ENCODE measurements at places on chromosomes 2 and 18. TPM values are rescaled to one million over a fixed set of nuclear protein-coding genes. Genes with fewer than 3 reads are reported as not detected.

SIX3 gene
- total RNA-seq: not detected

RAX gene
- not detected for total RNA-seq

PSMD1 gene
- 130 TPM for total RNA-seq

CHAC2 gene
- total RNA-seq: 2.6 TPM

NPPC gene
- total RNA-seq: not detected

CCDC141 gene
- total RNA-seq: 0.11 TPM

WNT6 gene
- not detected for total RNA-seq

CYP27C1 gene
- 2.4 TPM for total RNA-seq

GPD2 gene
- total RNA-seq: 96.6 TPM

FAM237A gene
- total RNA-seq: not detected

YES1 gene
- 91.3 TPM for total RNA-seq

ADNP2 gene
- total RNA-seq: 22.5 TPM

GKN2 gene
- total RNA-seq: not detected

CD207 gene
- total RNA-seq: not detected

CDH19 gene
- 0.11 TPM for total RNA-seq

GRHL1 gene
- total RNA-seq: 0.78 TPM

PLCD4 gene
- 14.2 TPM for total RNA-seq

PER2 gene
- total RNA-seq: 5.6 TPM

LRRC30 gene
- total RNA-seq: not detected

ARL5A gene
- total RNA-seq: 63.1 TPM

DQX1 gene
- total RNA-seq: not detected

IL36RN gene
- total RNA-seq: not detected

DYNAP gene
- total RNA-seq: not detected

RAB1A gene
- 98.8 TPM for total RNA-seq

DLX1 gene
- total RNA-seq: not detected

FIGN gene
- total RNA-seq: 2.2 TPM

ASNSD1 gene
- 72.4 TPM for total RNA-seq

TNFAIP6 gene
- 572 TPM for total RNA-seq

SELENOI gene
- 19.6 TPM for total RNA-seq

MATN3 gene
- total RNA-seq: 4.3 TPM

EFEMP1 gene
- 4,638 TPM for total RNA-seq

GAREM2 gene
- total RNA-seq: 2.7 TPM

ATP6V1C2 gene
- total RNA-seq: not detected

ARHGEF4 gene
- total RNA-seq: 12.9 TPM

MAB21L4 gene
- not detected for total RNA-seq

DGUOK gene
- 44.7 TPM for total RNA-seq

MTIF2 gene
- total RNA-seq: 44.3 TPM

NAB1 gene
- 60.5 TPM for total RNA-seq

VIT gene
- total RNA-seq: 13.5 TPM

MC4R gene
- total RNA-seq: not detected

ST6GAL2 gene
- total RNA-seq: 0.32 TPM

ANKRD30BL gene
- not detected for total RNA-seq

ABCG5 gene
- total RNA-seq: not detected

FLACC1 gene
- total RNA-seq: 2.9 TPM

AFG3L2 gene
- 44.3 TPM for total RNA-seq

SLC23A3 gene
- 2.2 TPM for total RNA-seq

TTN gene
- 0.13 TPM for total RNA-seq

DTNA gene
- total RNA-seq: 1.8 TPM

LOXHD1 gene
- total RNA-seq: not detected

RAB17 gene
- total RNA-seq: 0.52 TPM

TMEM37 gene
- 0.76 TPM for total RNA-seq

AQP12A gene
- not detected for total RNA-seq

TDRD15 gene
- total RNA-seq: under 0.01 TPM

OTX1 gene
- total RNA-seq: not detected

CCDC148 gene
- 1.5 TPM for total RNA-seq

SLC5A7 gene
- not detected for total RNA-seq

Measured in articular chondrocyte of knee joint (primary cell).